RCC 7860 (cell line): ENCODE measurements at places on chromosomes 5 and 9.

DNA sequence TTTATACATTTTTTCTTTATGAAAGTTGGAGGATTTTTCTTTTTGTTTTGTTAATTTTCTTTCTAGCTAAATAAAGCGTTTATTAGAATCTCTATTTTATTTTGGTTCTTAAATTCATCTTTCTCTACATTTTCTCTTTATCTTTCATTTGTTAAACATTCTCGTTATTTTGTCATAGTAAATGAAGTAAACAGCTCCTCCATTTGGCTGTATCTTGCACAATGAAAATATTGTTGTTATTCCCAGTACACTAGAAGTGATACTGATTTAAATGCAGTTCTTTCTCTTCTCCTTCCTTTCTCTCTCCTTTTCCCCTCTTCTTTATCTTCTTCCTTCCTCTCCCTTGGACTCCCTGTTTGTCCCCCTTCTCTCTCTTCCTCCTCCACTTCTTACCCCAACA, 88.8 kb downstream of the FER start:
- no peak for DNase-seq

DNA sequence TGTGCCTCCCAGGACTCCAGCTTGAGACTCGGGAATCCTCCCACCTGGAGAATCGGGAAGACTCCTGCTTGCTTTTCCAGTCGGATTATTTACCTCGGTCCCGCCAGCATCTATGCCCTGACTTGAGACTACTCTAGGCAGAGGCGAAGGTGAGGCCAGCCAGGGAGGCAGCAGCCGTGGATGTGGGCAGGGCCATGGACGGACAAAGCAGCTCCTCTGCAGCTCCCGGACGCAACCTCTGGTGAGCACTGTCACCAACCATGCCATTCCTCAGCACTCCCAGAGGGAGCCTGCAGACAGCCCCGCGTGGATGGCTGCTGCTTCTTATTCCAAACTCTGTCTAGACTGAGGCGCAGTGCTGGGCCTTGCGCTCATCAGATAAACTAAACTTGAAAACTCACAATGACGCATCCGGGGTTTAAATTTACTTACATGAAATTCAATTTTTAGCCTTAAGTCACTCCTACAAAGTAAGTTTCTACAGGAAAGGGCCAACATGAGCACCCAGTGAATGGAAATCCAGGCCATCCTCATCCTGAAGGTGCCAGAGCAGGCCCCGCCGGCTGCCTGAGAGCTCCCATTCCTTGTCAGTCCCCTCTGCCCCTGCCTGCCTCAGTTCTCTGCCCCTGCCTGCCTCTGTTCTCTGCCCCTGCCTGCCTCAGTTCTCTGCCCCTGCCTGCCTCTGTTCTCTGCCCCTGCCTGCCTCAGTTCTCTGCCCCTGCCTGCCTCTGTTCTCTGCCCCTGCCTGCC, 17.8 kb downstream of the MED10 start:
- DNase-seq = no peak

DNA sequence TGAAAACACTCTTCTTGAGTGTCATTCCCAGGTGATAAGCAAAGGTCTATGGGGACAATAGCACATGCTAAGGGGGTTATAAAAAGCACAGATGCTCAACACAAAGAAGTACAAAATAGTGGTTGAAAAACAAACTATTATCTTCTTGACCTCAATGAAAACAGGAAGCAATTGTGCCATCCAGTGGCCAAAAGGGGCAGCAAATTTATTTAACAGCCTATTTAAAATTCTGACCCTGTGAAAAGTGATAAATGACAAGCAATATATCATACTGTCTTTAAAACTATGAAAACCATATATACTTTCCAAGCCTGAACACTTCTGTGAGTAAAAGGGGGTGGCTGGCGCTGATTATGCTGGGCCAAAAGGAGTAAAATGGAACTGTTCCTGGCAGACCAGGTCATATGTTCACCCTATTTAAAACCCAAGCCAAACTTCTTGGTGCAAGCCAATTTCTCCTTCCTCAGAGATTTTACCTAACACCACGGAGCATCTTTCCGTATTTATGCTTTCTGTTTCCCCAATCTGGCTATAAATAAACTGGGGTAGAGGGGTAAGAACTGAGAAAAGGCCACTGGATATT, 29.7 kb downstream of the TEX10 start:
- DNase-seq = no peak

DNA sequence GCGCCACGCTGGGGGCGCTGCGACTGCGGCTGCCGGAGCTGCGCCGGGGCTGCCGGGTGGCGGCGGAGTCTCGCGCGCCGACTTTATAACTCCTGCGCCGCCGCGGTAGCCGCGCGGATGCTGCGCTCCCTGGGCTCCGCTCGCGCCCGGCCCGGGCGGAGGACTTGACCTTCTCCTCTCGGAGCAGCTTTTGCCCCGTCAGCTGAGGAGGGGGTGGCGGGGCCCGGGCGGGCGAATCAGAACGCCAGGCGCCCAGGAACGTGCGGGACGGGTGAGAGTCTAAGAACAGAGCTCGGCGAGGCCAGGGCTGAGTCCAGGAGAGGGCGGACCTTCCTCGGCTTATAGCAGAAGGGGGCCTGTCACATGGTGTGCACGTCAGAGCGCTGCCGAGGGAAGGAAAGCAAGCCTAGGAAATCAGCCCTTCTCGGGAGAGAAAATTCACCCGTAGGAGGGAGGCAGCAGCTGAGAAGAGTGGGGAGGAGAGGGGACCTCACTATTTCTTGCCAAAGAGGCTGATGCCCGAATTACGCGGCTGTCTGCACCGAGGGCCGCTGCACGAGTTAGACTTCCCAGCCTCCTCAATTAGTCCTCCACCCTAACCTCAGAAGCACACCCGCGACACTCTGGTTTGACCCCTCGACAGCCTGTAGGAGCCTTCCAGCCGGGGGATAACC, at the start of gene FOXD1:
TSS of gene FOXD1 (minus strand) at position 315 of the 674 bp plus-strand sequence. CDS start 415 bp downstream, outside the sequence.
- peak; percentile 84 for DNase-seq

GRCh38 chr5:40904994-40905306, 4.3 kb upstream of the C7 start:
- no peak for DNase-seq

DNA sequence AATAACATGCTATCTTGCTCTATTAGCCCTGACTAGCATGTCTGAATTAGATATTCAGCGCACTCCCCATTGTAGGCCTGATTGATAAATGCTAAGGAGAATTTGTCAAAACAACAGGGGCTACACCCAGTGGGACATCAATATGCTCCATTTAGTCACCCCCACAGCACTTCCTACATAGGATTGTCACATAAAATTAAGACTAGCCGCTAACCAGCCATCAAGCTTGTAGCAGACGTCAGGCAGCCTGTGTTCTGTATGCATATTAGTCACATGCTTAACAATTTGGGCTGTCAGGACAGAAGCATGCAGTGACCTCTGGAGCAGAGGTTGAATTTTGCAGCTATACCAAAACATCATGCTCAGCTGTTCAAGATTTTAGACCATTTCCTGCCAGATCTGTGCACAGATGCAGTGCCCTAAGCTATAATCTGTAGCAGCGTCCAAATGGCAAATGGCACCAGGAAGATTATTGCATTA, 197.4 kb upstream of the ISL1 start:
- DNase-seq = no peak

- DNase-seq = no peak
These were observed 40.4 kb upstream of the APC start for GRCh38 chr5:112697322-112697721.

- no peak for DNase-seq
These were observed 257.7 kb downstream of the IRX1 start for GRCh38 chr5:3853362-3853761.

DNA sequence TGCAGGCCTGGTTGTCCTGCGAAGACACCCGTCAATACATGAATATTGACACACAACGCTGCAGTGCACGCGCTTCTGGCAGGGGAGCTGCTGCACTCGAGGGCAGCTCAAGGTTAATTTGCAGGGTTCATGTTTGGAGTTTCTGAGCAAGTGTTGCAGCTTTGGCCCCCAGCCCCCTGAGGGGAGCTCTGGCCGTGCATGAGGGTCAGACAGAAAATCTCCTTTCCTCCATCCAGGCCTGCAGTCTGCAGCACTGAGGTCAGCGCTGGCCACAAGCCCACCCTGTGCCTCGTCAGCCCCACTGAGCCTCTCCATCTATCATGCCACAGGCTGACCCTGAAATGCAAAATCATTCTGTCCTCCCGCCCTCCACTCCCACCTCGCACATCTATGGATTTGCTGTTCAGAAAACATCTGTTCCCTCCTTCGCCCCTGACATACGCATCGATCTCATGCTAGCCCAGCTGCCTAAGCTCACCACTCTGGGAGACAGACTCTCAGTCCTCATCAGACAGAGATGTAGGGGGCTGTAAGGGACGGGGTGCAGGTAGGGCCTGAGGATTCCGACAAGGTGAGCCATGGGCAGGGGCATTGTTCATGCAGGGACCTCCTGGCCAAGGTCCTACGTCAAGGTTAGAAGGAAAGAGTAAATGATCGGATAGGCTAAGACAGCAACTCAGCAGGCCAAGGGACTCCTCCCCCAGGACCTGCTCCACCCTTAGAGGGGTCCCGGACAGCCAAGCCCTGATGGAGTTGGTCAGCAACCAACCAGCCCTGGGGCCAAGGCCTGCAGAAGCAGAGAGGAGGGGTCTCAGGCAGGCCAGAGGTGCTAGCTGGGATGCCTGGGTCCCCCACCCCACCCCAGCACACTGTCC, 125.1 kb downstream of the KCNIP1 start:
- no peak for DNase-seq

DNA sequence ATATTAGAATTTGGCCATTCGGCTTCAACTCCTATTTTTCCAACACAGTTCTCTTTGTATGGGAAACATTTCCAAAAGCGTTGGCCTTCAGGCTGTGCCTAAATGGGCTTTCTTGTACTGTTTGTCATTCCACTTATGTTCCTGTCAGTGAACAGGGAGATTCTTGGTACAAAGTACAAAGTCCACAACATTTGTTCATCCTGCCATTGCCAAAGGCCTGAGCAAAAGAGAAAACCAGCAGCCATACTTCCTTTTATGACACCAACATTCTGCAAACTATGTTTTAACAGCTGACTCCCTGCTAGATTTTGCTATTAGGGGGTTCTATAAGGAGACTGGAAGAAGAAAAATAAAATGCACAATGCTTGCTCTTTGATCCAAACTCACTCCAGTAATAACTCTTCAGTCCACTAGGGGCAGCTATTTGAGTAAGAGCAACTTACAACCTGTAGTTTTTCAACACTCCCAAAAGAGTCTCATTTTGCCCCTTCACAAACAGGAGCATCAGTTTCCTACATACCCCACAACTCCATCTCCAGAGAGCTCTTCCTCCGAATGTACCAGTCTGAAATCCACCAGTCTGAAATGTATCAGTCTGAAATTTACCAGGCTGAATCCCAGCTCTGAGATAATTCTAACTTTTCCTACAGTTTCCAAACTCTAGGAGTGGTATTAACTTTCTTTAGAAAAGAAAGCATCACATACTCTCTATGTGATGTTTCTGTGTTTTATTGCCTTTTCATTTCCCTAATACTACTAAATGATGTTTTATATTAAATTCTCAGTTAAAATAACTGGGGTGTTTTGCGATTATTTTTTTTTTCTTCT, 693.8 kb downstream of the DNAH5 start:
- peak; percentile 37 for DNase-seq

GRCh38 chr5:54719384-54720283, 202.1 kb downstream of the SNX18 start:
- DNase-seq = peak; percentile 45

GRCh38 chr9:78923966-78924659, 627.2 kb downstream of the PSAT1 start:
- DNase-seq = no peak

- DNase-seq = no peak
These were observed 573.7 kb upstream of the DAB2 start for GRCh38 chr5:39998518-39998917.

GRCh38 chr5:128290152-128290858, 206.7 kb downstream of the SLC12A2 start:
- DNase-seq = peak; percentile 21

- no peak for DNase-seq
These were observed 220.6 kb downstream of the MELK start for GRCh38 chr9:36793277-36793676.

DNA sequence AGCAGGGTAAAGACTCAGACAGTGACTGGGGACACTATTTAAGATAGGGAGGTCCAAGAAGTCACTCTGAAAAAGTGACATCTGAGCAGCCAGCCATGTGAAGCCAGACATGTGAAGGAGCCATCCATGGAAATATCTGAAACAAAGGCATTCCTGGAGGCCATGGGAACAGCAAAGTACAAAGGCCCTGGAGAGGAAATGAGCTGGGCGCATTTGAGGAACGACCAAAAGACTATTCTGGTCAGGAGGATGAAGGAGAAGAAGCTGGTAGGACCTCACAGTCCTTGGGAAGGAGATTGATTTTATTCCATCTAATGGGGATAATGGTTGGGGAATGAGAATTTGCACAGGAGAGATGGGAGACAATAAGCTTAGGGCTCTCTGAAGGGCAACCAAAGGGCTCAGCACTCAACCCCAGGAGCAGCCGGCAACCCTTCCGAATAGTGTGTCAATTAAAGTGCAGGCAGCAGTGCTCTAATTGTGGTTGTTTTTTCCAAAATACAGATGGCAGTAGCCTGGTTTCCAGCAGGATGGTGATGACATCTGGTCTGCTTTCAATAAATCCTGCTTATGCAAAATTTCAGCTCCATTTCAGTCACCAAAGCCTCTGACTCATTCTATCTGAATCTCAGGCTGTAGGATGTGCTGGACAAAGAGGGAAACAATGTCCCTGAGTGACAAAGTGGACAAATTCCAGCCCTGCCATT, 26.7 kb downstream of the FOXI1 start:
- peak; percentile 59 for DNase-seq

DNA sequence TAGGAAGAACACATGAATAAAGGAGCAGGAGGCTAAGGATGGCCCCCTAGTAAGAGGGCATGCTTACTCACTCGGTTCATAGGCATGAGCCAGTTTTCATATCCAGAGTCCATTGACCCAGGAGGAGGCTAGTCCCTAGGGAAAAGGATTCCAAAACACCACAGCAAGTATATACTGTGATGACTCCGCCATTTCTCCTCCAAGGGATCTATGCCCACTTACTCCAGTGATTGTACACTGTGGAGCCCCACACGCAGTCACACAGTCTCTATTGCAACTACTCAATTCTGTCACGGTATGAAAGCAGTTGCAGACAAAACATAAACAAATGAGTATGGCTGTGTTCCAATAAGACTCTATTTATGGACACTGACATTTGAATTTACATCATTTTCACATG, 117.7 kb upstream of the ALDH1B1 start:
- no peak for DNase-seq

DNA sequence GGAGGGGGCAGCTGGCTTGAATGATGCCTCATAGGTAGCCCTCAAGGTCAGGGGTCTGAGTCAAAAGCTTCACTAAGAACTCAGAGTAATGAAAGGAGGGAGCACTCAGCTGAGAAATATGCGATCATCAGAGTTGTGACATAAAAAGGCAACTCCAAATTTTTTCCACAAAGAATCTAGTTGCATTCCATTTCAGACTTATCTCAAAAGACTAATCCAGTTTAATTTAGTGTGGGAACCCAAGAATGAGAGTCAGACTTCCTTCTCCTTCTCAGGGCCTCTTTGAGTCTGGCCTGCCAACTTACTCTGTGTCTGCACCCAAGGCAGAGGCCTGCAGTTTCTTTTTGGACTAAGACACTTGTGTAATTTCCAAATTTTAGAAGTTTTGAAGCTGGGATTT, 34.7 kb downstream of the GABRP start:
- DNase-seq = no peak

- DNase-seq = peak; percentile 62
These were observed 6.5 kb downstream of the FAM240B start for GRCh38 chr9:38713426-38713825.
